ENCODE measurements at places on chromosomes 6 and 20.

- DNase-seq, result no peak
These were observed 101.3 kb upstream of the ESR1 start for GRCh38 chr6:151705993-151706733.

- no peak for DNase-seq
These were observed 169.3 kb upstream of the CDH4 start for GRCh38 chr20:61082720-61083119.

GRCh38 chr6:149190224-149190831, 127.2 kb upstream of the TAB2 start:
- peak; percentile 42 for DNase-seq

DNA sequence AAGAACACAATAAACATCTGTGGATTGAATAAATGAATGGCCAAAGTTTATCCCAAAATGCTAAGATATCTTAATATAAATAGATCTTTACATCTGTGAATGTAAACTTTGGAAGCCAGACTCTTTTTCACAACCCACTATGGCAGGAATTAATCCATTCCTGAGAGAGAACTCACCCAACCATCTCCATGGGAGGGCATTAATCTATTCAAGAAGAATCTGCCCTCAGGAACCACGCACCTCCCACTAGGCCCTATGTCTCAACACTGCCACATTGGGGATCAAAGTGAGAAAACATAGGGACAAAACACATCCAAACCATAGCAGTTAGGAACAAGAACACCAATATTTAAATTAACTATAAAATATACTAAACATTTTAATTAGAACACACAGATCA, 3.4 kb downstream of the UBE3D start:
- DNase-seq, result no peak

DNA sequence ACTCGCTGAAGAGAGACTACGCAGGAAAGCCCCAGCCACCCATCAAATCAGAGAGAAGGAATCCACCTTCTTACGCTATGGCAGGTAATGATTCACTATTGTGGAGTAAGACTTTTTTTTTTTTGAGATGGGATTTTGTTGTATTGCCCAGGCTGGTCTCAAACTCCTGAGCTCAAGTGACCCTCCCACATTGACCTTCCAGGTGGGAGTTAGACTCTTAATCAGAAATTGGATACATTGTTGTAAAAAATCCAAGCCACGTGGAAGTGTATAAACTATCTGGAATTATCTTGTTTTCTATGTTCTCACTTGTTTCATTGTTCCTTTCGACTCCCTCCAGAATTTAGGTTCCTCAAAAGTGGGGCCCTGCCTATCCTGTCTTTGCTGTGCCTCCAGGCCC, 6.8 kb downstream of the NQO2 start:
- no peak for DNase-seq

GRCh38 chr6:137870744-137871247, 3.7 kb downstream of the TNFAIP3 start:
- DNase-seq, result no peak

DNA sequence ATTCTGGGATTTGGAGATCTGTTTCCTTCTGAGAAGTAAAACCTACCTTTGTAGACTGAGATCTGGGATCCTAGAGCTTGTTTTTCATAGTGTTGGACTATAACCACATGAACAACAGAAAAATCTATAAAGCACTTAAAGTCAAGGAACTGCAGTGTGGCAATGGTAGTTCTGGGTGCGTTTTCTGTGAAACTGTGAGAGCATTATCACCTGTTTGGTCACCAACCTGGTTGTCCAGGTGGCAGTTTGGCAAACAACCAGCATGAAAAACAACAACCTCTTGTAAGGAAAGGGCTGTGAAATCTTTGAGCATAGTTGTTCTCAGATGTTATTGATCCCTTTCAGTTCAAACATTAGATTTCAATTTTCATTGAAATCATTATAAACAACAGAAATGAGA, 215.8 kb upstream of the CITED2 start:
- DNase-seq, result no peak

- DNase-seq, result no peak
These were observed 47.9 kb upstream of the FYN start for GRCh38 chr6:111921103-111921502.

GRCh38 chr6:15551798-15552197, 111.0 kb downstream of the DTNBP1 start:
- DNase-seq, result peak; percentile 31

DNA sequence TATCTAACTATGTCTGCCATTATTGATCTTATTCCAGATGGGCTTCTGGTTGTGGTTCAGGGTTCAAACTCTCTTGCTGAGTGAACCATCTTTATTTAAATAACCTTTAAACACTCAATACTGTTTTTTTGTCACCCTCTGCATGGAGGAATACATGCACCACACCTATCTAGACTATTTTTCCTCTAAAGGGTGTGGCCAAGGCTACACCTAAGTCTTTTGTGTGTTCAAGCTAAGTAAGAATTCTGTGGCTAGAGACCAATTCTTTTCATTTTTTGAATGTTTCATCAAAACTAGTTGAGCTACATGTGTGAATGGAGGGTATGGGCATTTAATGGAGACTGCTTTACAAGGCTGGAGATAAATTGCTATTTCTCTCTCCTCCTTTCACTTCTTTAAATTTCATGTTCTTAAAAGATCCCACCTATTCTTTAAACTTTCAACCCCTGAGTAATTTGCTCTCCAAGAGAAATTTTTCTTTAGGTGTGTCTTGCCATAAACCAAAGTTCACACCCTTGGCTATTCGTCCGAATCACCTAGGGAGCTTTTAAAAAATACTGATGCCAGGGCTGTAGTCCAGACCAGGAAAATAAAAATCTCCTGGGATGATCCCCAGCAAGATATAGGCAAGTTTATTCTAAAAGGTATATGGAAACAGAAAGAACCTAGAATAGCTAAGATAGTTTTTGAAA, 24.8 kb upstream of the MBOAT1 start:
- DNase-seq, result no peak

DNA sequence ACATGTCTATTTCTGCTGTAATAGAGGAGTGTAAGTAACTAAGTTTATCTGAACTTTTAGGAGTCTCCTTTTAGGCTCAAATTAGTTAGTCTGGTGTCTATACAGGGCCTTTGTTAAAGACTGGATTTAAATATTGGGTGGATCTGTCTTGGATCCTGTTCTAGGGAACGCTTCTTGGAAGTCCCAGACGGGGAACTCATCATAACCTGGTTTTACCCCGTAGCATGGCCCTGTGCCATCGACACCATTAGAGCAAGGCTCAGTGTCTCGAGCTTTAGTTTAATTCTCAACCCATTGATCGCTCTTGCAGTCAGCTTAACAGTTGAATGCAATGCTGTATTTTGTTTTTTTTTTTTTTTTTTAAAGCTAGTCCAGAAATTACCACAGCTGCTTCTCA, 89.9 kb downstream of the CARMIL1 start:
- DNase-seq, result no peak

DNA sequence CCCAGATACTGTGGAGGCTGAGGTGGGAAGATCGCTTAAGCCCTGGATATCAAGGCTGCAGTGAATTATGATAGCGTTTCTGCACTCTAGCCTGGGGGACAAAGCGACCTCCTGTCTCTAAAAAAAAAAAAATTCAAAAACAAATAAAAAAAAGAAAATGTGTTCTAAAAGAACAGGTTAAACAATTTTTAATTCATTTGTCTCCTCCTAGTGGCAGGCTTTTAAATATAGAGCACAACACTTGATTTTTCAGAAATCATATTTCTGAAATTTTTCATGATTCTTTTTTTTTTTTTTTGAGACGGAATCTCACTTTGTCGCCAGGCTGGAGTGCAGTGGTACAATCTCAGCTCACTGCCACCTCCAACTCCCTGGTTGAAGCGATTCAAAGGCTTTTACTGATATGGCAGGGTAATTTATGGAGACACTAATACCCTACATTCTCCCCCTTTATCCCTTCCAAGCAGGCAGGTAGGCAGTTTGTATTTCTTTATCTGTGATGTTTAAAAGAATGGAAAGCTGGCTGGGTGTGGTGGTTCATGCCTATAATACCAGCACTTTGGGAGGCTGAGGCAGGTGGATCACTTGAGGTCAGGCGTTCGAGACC, 8.7 kb upstream of the GTF3C6 start:
- DNase-seq, result peak; percentile 53

- no peak for DNase-seq
These were observed 290.8 kb downstream of the ZNF217 start for GRCh38 chr20:53302695-53303412.

- DNase-seq, result no peak
These were observed 159.8 kb upstream of the LAMP5 start for GRCh38 chr20:9354579-9354978.

DNA sequence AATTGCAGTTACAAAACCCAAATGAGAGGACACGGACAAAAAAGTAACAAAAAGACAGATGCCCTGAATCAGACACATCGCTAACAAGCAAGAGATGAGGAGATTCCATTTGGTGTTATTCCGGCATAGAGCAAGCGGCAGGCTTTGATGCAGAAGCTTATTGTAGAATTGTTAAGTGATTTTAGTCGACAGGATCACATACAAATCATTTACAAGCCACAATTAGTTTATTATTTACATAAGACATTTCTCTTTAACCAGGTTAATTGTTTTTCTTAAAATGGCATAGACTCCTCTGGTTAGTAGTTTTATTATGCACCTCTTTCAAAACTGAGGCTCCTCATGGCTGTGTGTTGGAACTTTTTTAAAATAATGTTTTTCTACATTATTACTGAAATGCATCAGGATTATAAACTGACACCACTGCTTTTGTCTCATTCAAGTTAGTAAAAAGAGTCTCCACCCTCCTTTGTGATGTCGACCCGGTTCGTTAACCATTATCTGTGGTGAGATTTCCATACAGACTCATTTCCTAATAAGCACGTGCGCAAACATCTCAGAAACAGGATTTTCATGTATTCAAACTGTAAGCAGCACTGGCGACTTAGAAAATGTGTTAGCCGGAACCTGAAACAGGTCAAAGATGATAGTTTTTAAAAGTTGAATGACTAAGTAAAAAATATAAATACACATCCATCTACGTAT, 119.8 kb downstream of the COL12A1 start:
- DNase-seq, result no peak

GRCh38 chr6:154301839-154302752, 54.5 kb downstream of the IPCEF1 start:
- peak; percentile 89 for DNase-seq

GRCh38 chr20:60749804-60750602, 502.1 kb upstream of the CDH4 start:
- no peak for DNase-seq

- no peak for DNase-seq
These were observed 19.5 kb upstream of the IER3 start for GRCh38 chr6:30763618-30764489.

GRCh38 chr6:24205020-24205492, 79.0 kb downstream of the NRSN1 start:
- peak; percentile 44 for DNase-seq

DNA sequence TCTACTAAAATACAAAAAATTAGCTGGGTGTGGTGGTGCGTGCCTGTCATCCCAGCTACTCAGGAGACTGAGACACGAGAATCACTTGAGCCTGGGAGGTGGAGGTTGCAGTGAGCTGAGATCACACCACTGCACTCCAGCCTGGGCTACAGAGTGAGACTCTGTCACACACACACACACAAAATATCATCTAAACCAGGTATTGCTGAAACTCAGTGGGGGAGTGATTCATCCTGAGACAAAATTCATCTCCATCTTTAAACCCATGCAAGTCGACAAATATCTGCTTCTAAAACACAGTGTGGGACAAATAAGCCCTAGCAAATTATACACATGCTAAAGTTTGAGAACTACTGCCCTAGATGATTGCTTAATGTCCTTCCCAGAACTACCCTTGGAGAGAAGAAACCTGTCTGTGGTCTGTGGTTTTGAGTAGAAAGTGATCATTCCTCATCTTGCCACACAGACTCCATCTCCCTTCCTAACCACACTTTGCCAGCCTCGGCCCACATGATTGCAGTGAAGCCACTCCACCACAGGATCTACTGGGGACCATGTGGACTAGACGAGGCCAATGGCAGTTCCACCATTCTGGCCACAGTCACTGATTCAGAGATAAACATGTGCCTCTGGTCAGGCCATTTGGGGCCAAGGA, 130.3 kb downstream of the OPRM1 start:
- DNase-seq, result no peak

DNA sequence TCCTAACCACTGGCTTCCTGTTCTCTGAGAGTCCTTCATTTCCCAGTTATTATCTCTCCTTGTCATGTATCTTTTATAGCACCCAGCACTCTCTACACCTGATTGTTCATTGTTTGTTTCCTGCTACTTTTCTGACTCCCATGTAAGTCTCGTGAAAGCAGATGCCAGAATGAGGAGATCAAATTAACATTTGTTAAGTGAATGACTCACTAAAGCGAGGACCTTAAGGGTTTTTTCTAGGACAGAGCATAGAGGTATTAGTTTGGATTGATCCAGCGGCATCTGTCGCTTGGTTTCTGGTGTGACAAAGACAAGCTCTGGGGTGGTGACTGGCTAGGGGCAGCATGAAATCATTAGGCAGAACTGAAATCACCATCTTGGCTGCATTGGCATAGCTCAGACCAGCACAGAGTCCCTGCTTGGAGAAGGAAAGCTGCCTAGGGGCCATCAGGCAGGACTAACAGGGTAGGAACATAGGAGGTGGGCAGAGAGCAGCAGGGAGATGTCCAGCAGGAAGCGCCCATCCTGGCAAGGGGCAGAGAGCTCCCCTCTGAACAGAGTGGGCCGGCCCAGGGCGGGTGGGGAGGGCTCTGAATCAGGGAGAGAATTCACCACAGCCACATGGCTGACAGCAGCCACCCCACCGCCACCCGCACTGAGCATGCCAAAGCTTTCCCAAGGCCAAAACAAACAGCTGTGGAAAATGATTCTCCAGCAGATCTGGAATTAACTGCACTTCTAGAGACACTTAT, 97.1 kb upstream of the CEP85L start:
- no peak for DNase-seq

GRCh38 chr6:19322691-19323485, 514.3 kb upstream of the ID4 start:
- no peak for DNase-seq

- DNase-seq, result no peak
These were observed 13.4 kb upstream of the BNIP5 start for GRCh38 chr6:36350082-36350481.

GRCh38 chr20:52279706-52280105, 88.1 kb upstream of the ZFP64 start:
- DNase-seq, result peak; percentile 89

DNA sequence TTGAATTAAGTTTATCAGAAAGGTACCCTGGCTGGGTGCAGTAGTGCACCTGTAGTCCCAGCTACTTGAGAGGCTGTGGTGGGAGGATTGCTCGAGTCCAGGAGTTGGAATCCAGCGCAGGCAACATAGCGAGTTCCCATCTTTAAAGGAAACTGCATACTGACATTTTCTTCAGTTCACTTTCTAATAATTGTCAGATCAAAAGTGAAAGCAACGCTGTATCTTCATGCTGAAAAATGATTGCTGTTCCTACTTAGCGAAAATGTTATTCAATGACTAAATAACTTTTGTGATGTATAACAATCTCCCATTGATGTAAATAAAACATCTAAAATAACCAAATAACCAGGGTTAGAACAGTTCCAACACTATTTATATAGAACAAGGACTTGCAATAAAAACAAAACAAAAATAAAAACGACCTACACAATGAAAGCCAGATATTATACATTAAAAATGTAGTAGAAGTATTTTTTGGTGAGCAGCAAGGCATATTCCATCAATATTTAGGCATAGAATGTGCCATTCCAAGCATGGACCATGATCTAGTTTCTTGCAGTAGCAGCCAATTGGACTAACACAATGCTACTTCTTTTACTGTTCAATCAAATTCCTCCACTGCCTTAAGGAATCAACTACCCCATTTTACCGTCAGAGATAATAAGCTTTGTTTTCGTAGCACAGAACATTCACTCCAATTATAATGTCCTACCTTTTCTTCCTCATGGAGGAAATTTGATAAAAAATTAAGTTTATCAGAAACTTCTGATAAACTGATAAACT, 1.5 kb downstream of the LATS1 start:
- DNase-seq, result peak; percentile 25

Data from fibroblast of villous mesenchyme (primary cell).